Hematopoietic multipotent progenitor cell treated with erythropoietin and hydrocortisone succinate and interleukin-3 and kit ligand, for 4 days (in vitro differentiated cells): ENCODE measurements at places on chromosomes 2 and 18.
A peak's percentile ranks its signal among the peaks of the same experiment; 100 is the strongest.

- no peak for DNase-seq
These were observed 3.6 kb downstream of the LRRTM1 start for GRCh38 chr2:80300954-80301353.

DNA sequence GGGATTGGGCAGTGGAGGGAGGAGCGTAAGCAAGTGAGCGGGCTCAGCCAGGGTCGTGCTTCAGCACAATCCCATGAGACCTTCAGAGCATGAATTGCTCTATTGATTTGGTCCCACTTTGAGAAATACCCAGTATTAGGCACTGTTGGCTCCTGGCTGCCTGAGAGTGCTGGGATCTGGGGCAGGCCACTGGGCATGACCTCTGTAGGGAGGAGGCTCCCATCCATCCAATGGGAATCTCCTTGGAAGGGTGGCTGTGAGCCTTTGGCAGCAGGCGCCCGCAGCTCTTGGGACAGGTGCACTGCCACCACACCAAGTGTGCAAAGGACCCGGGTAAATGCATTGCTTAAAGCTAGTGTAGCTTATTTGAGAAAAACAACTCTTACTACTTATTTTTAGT, 137.5 kb downstream of the LDLRAD4 start:
- DNase-seq, result no peak

GRCh38 chr2:67670747-67671183, 273.6 kb downstream of the ETAA1 start:
- DNase-seq, result no peak

GRCh38 chr2:128469203-128469602, 150.5 kb upstream of the HS6ST1 start:
- peak; percentile 51 for DNase-seq

DNA sequence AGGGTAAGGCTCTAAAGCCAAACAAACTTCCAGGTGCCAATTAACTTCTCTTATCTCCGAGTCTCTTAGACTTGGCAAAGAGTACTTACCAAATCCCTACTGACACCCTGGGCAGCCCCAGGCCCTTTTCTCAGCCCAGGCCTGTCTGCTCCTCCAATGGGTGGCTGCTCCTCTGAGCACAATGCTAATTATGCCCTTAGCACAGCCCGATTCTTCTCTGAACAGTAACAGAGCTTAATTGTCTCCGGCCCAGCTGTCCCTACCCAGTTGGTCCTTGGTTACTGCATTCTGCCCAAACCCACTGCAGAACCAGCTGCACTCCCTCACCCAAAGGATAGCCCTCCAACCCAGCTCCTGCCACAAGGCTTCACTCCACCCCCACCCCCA, 110.3 kb downstream of the SMAD7 start:
- no peak for DNase-seq

DNA sequence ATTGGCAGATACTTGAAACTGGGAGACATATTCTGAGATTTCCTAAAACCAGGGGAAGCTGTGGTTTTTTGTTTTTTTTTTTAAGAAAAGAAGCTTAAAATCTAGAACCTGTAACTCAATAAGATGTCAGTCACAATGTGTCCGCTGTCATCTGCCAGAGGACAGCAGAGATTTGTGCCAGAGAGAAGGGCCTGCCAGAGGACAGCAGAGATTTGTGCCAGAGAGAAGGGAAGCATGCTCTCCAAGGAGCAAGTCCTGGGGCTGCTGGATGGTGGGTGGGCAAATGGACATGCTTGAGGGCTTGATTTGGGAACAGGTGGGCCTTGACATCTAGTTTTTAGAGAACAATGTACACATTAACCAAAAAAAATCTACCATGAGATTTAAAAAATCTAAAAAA, 77.9 kb downstream of the CCDC93 start:
- no peak for DNase-seq

DNA sequence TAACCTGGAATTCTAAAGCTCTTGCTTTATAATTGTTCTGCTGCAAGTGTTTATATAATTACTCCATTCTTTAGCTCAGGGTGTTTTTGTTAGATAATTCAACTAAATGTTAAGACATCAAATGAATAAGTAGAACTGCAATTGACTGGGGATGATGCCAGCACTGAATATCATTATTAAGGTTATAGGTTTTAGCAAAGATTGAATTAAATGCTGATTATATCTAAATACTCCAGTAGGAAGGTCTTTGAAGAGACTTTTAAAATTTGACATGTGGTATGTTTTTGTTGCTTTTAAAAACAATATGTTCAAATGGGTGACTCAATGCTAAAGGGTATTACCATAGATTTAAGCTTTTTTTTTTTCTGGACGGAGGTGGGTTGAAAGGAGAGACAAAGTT, 170.1 kb upstream of the THUMPD2 start:
- DNase-seq, result no peak

GRCh38 chr2:224523626-224524577, 61.3 kb downstream of the CUL3 start:
- peak; percentile 65 for DNase-seq

DNA sequence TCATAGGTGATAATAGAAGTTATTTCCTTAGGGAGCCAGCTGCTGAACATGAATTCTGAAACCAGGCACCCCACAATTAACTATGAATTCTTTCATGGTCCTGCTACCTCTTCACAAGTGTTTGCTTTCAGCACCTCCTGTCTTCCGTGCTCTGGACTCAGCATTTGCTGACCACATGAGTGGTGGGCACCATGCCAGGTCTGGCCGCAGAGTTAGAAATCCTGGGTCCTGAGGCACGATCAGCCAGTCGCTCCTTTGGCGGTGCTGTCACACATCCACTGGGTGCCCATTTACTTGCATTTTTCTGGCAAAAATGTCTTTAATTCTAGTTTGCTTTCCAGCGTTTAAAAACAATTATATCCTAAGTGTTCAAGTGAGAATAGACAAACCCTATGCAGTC, 196.4 kb upstream of the PXDN start:
- DNase-seq, result no peak

- no peak for DNase-seq
These were observed 360.1 kb downstream of the LPIN1 start for GRCh38 chr2:12106440-12107080.

- DNase-seq, result no peak
These were observed 713.4 kb upstream of the VRK2 start for GRCh38 chr2:57333221-57333620.

DNA sequence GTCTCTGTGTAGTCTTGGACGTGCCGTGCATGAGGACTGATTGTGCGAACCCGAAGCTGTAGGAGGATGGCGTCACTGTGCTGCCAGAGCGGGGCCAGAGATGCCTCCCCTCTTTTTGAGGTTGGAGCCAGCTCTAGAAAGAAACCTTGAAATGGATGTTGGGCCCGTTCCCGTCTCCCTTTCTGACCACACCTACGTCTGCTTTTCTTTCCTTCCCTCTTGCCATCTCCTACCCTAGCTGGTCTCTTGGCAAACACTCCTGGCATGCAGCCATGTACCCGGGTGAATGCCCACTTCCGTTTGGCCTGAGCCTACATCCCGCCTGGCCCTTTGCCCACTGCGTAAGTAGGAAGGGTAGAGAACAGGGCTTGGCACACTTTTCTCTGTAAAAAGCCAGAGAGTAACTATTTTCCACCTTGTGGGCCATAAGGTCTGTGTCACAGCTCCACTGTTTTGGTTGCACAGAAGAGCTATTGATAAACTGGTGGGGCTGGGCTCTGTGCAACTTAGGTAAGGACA, 37.4 kb downstream of the SH3BP4 start:
- DNase-seq, result peak; percentile 86

- DNase-seq, result peak; percentile 56
These were observed 390.6 kb downstream of the ERBB4 start for GRCh38 chr2:212147921-212148513.

DNA sequence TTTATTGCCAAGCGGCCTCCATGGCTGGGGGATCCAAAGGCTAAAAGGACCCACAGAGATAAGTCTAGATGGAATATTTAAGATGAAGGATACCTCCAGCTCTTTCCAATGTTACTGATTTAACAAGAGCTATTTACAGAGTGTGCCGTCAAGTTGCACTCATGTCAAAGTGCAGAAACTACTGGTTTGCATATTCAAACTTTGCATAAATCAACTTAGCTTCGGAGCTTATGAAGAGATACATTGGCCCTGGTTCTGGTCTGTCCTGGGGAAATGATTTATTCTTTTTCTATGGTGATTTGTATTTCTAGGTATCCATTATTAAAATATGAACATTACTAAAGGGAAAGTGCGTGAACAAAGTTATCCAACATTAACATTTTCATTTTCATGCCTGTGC, 14.4 kb upstream of the MYO5B start:
- DNase-seq, result no peak

DNA sequence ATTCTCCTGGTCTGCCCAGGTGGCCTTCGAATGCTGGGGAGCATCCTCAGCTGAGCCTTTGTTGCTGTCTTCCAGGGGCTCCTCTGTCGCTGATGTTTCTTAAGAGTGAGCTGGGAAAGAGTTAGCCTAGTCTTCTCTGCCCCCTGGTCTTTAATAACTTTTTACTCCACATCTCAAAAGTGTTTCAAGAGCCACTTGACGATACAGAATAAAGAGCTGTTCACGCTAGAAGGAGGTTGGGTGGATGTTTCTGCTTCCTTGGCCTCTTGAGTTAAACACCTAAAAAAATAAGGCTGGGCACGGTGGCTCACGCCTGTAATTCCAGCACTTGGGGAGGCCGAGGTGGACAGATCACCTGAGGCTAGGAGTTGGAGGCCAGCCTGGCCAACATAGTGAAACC, 2.8 kb upstream of the BUB1 start:
- DNase-seq, result no peak

DNA sequence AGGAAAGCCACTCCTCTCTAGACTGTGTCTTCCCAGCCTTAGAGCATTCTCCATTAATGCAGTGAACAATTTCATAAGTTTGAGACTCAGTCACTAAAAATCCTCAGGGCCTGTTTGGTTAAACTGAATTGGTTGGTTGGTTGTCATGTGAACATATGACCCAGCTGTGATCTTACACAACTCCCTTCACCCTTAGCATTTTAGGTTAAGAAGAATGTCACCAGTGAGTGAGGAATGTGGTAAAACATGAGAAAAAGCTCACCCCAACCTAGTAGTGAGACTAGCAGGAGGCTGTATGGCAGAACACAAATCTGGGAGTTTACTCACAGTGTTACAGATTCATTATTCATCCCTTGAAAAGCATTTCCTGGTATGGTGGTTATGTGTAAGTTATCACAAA, 32.4 kb downstream of the LHCGR start:
- DNase-seq, result no peak

DNA sequence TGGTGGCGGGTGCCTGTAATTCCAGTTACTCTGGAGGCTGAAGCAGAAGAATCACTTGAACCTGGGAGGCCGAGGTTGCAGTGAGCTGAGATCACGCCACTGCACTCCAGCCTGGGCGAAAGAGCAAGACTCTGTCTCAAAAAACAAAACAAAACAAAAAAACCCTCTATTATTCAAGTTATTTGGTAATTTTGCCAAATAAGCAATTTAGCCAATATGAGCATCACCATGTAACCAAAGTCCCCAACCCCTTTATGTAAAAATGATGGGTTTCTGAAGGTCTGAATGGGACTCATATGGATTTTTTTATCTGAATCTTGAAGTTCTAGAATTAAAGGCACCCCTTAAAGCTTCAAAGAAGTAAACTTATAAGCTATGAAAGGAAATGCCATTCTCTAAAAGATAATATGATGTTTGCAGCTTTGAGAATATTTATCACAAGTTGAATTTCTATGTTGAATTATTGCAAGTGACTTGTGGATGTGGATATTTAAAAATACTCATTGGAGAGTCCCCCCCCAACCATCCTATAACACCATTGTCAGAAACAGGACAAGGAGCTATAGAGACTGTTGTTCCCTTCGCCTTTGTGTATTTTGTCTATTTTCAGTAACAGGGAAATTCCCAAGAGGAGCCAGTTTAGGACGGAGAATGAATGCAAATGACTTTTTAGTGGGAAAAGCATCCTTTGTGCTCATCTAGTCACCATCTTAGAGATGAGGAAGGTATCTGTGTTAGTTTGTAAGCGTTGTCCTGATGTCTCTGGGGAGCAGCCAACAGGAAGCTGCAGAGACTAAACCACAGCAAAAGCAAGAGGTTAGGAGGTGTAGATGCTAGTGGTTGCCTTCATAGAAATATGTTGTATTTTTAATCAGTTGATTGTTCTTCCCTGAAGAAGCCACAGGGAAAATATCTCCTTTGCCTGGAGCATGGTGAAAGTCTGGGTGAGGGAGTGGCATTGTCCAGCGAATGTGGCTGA, 68.3 kb downstream of the TET3 start:
- no peak for DNase-seq

DNA sequence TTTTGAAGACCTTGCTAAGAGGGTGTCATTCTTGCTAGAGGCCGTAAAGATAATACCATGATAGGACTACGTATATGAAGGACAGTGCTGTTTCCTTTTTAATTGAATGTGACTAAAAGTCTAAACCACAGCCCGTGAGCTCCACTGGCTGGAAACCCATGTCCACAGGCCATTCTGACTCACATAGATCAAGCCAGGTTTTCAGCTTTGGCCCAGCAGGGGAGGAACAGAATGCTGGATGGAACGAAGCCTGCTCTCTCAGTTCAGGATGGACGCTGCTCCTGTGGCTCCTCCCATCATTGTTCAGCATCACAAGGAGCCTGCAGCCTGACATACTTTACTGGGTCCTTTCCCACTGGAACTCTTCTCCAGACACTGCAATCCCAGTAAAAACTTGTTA, 47.6 kb downstream of the ALPK2 start:
- no peak for DNase-seq

DNA sequence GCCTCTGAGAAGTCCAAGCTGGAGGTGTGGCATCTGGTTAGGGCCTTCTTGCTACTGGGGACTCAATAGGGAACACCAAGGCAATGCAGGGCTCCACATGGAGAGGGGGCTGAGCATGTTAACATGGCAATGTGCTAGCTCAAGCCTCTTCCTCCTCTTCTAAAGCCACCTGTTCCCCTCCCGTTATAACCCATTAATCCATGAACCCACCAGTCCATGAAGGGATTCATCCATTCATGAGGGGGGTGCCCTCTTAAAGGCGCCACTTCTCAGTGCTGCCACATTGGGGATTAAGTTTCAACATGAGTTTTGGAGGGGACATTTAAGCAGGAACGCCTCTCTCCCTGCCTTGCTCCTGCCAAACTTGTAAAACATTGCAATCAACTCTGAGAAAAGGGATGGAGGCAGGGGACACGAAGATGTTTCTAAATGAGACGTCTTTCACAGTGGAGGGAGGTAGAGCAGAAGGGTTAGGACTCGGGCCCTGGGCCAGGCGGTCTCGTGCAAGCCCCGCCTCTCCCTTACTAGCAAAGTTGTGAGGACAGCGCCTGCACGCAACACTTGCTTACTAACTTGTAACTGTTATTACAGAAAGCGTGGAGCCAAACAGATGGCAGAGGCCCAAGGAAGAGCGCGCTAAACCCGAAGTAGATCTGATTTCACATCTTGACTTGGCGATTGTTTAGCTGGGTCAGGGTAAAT, 118.2 kb upstream of the ZNF516 start:
- no peak for DNase-seq

GRCh38 chr2:69931832-69932595, 17.1 kb downstream of the MXD1 start:
- DNase-seq, result no peak

- peak; percentile 82 for DNase-seq
These were observed 1.4 kb downstream of the FZD5 start for GRCh38 chr2:207768168-207768865.

DNA sequence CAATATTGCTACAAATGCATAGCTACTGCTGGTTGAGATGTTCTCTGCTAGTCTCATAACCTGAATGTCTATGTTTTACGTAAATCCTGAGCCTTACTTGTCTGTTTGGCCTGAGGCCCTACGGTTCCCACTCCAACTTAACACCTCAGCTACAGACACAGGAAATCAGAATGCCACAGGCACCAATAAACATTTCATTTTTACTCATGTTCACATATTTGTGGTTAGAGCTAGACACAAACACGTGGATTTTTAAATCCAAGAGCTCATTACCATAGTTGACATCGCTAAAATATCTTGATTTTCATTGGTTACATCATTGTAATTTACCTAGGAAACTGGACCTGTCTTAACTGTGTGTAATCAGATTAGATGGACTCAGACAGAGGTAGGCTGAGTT, 263.8 kb upstream of the CDH19 start:
- no peak for DNase-seq
